ENCODE measurements at places on chromosomes 7 and 10.

DNA sequence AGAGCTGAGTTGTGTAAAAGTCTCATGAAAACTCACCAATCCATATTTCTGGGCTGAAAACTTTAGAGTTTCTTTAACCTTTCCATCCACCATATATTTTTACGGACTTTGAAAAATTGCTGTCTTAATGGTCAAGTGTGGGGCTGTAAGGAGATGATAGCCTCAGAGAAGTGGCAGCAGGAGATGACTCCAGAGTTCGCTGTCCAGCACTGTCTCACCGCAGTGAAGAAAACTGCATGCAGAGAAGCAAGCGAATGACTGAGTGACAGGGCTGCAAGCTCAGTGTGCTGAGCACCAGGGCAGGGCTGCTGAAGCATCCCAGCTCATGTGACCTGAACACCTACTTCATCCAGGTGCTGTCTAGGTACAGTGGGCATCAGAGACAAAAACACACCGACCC is 564.5 kb downstream of the ACTR3B start:
- DNase-seq: no peak

GRCh38 chr7:76409537-76409936 is at the start of gene SSC4D:
Gene SSC4D, minus strand, starts transcription at chr7:76409697. Its CDS starts 5,258 bp downstream, at chr7:76404439.
- DNase-seq: no peak

- no peak for DNase-seq
These were observed 29.3 kb upstream of the NCAPG2 start for GRCh38 chr7:158733775-158734494.

GRCh38 chr7:87341441-87341840 is 4.0 kb upstream of the CROT start:
- no peak for DNase-seq

- DNase-seq: no peak
These were observed 25.1 kb upstream of the SVOPL start for GRCh38 chr7:138726288-138726687.

- DNase-seq: no peak
These were observed 6.8 kb upstream of the AEBP1 start for GRCh38 chr7:44097064-44097932.

DNA sequence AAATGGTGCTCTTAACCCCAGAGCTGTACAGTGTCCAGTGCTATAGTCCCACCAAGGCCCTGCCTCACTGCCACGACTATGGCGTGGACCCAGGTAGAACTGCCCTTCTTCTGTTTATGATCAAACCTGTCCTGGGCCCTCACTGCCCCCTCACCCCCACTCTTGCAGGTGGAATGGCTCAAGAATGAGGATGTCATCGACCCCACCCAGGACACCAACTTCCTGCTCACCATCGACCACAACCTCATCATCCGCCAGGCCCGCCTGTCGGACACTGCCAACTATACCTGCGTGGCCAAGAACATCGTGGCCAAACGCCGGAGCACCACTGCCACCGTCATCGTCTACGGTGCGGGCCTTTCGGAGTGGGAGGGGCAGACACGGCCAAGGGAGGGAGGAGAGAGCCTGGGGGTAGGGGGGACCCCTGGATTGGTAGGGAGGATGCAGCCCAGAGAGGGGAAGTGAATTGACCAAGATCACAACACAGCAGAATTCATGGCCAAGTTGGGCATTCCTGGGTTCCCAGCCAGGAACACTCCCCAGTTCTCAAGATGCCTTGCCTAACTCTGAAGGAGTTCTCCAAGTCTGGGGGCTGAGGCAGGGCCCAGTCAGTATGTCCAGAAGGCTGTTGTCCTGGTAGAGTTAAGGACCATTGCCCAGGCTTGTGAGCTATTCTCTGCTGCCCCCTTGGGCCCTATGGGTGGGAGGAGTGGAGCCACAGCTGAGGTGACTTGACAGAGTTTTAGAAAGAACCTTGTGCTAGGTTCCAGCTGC is 32.4 kb upstream of the SLC29A3 start:
- DNase-seq: no peak

DNA sequence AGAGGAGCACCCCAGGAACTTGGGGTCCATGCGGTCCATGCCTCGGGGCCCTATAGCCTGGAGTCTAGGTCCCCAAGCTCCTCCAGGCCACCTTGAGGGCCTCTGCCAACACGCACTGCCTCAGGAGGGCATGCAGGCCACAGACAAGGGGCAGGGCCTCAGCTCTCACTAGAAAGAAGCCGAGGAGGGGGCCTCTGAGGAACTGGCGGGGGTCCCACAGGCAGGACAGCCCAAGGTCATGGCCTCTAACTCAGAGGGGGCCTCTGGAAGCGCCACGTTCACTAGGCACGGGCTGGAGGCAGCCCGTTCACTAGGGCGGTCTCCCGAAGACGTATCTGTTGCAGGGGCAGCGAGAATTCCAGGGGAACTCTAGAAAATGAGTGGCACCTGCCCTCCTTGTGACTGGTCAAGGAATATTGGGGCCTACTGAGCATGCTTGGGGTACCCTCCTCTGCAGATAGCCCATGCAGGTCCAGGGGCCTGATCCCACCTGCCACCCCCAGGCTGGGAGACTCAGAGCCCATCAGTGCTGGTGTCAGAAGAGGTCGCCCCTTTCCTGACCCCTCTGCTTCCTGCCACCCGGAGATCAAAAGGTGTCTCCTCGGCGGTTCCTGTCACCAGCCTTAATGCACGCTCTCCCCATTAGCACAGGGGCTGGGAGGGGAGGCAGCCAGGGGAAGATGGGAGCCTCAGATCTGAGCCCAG is 86.7 kb upstream of the RET start:
- no peak for DNase-seq

DNA sequence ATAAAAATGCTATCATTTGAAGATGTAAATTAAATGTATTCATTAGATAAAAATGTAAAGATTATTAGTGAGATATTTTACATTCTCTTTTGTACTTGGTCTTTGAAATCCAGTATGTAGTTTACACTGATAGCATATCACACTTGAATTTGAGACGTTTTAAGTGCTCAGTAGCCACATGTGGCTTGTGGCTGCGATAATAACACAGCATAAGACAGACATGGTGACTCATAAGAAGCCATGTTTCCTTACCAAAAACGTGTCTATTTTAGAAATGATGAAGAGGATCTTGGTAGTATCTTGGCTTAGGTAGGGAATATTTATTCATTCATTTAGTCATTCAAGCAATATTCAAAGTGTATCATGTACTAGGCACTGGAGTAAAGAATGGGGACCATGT is 149.3 kb downstream of the POU6F2 start:
- DNase-seq: no peak

GRCh38 chr10:117677890-117678500 is 135.4 kb downstream of the EMX2 start:
- DNase-seq: no peak

GRCh38 chr7:140403878-140404564 is at the start of gene RAB19:
Gene RAB19, plus strand, starts transcription at chr7:140404058. Its CDS starts 3,589 bp downstream, at chr7:140407647.
- peak; percentile 69 for DNase-seq

- DNase-seq: no peak
These were observed 15.8 kb downstream of the CYCS start for GRCh38 chr7:25109276-25109675.

DNA sequence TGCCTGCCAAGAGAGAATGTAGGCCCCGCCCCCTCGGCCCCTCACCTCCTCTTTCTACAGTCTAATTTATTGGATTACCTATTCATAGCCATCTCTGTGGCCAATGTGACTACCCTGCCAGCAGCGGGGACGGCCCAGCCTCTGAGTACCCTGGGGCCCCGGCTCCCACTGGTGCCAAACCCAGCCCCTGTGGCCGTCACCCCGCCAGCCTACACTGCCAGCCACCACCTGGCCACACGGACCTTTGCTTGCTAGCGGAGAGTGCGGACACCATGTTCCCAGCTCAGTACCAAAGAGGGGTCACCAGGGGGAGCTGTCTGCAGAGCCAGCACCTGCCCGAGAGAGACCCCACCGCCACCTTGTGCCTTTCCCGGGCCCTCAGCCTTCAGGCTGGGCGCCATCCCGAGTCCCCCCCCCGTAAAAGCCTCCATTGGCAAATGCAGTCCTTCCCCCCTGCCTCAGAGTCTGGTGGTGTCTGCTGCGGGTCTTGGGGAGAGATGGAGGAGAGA is 511.1 kb downstream of the ZNF37A start:
- no peak for DNase-seq

DNA sequence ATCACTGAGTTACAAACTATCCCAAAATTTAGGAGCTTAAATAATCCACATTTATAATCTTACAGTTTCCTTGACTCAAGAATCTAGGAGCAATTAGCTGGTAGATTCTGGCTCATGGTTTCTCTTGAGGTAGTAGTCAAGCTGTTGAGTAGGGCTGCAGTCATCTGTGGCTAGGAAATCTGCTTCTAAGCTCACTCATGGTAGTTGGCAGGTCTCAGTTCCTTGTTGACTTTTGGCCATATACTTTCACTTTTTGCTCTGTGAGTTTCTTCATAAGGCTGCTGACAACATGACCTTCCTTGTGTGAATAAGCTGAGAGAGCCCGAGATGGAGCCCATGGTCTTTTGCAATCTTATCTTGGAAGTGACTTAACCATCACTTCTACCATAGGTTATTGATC is 10.8 kb upstream of the ETV1 start:
- no peak for DNase-seq

GRCh38 chr7:71843676-71844075 is 568.5 kb downstream of the CALN1 start:
- DNase-seq: no peak

GRCh38 chr10:20890491-20891337 is 6.4 kb downstream of the NEBL start:
- no peak for DNase-seq

- no peak for DNase-seq
These were observed 119.3 kb downstream of the C10orf90 start for GRCh38 chr10:126551202-126551601.

- DNase-seq: no peak
These were observed 192.2 kb downstream of the ELAPOR2 start for GRCh38 chr7:86867163-86867762.

GRCh38 chr10:63197344-63198092 is 64.4 kb downstream of the NRBF2 start:
- no peak for DNase-seq

GRCh38 chr7:10245406-10245805 is 728.3 kb upstream of the PHF14 start:
- DNase-seq: no peak

- DNase-seq: no peak
These were observed 85.1 kb downstream of the MGMT start for GRCh38 chr10:129552119-129552518.

GRCh38 chr7:131604841-131605279 is 48.4 kb upstream of the PODXL start:
- peak; percentile 94 for DNase-seq

DNA sequence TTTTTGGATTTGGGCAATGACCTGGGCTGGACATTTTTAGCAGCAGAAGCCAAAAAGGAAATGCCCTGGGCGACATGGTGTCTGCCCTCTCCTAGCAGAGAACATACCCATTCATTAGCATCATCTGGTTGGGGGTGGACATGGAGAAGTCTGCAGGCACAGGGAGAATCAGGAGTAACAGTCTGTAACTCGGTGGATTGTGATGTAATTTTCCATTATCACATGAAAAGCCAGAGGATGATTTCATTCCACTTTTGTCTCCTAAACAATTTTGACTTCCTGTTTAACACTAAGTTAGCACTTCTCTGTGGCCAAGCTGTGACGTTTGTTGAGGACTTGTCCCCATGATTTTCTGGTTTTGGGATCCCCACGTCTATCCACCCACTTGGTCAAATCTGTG is 153.8 kb upstream of the HABP2 start:
- no peak for DNase-seq

DNA sequence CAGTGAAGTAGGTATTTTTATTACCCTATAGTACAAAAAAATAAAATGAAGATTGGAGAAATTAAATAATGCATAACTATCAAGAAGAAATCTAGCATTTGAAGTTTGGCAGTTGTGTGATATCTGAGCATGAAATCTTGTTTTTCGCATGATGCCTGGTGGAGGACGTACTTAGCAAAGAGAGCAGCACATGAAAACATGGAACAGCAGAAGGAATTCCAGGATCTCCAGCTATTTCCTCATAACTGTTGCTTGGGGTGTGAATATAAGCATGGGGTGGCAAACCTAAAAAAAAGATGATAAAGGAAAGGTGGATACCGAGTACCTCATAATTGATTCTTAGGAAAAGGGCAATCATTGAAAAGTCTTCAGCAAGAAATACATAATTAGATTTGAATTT is 174.3 kb upstream of the FAM3C start:
- DNase-seq: no peak

GRCh38 chr10:111522141-111522540 is 445.3 kb downstream of the ADRA2A start:
- no peak for DNase-seq

GRCh38 chr7:30888747-30889146 is 22.9 kb upstream of the AQP1 start:
- DNase-seq: no peak

GRCh38 chr7:1926908-1927306 is 256.8 kb downstream of the ELFN1 start:
- no peak for DNase-seq

GRCh38 chr10:129179245-129179971 is 287.6 kb upstream of the MGMT start:
- no peak for DNase-seq

GRCh38 chr7:36814311-36814710 is 90.0 kb upstream of the AOAH start:
- no peak for DNase-seq

DNA sequence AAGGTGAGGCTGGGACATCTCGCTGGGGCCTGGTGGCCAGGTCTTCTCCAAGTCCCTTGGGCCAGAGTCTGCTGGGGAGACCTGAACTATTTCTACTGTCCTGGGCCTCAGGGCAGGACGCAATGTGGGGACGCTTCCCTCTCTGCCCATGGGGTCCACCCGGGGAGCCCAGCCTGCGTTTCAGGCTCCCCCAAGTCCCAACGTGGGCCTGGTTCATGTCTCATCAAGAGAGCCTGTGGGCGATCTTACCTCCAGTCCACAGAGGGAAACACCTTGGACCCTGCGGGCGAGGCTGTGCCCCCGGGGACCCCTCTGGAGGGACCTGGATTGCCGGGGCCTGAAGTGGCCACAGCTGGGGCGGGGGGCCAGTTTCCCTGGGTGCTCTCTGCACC is 91.7 kb downstream of the DNAJB6 start:
- no peak for DNase-seq

DNA sequence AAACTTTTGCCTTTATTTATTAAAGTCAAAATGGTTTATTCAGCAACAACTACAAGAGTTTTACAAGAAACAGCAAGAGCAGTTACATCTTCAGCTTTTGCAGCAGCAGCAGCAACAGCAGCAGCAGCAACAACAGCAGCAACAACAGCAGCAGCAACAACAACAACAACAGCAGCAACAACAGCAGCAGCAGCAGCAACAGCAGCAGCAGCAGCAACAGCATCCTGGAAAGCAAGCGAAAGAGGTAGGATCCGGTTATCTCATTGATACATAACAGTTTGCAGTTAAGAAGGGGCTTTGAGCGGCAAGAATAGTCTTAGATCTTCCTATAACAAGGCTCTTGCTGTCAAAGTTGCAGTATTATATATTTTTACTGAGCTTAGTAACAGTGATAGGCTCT is 215.1 kb downstream of the FOXP2 start:
- DNase-seq: no peak

- no peak for DNase-seq
These were observed 220.6 kb downstream of the CCDC3 start for GRCh38 chr10:12780634-12781601.
